ENCODE measurements at places on chromosomes 1 and 21. TPM values are rescaled to one million over a fixed set of nuclear protein-coding genes. Genes with fewer than 3 reads are reported as not detected.

GRCh38 chr1:210681158-210681557 is 352.5 kb downstream of the HHAT start:
- H3K27me3 ChIP-seq: no peaks in the 10 kb centered on the region
- H3K4me3 ChIP-seq: no peak overlapping the region
- H3K27ac ChIP-seq: no peak overlapping the region
- DNase-seq: no peak
- H3K4me1 ChIP-seq: no peaks in the 10 kb centered on the region

DNA sequence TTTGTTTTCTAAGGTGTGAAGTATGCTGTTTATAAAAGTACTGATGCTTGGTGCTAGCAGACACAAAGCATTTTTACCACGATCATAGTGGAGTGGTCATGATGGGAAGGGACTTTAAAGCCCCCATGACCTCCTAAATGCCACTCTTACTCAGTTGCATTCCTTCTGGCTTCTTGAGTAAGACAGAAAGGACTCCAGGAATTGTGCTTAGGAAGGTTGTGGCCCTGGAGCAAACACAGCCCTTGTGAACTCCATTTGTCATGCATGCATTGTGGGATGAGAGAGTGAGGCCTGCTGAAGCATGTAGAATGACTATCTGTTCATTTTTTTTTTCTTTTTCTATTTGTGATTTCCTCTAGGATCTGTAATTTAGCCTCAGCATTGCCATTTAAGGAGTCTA is 34.2 kb downstream of the AK5 start:
- DNase-seq: no peak
- H3K36me3 ChIP-seq: no peaks in the 10 kb centered on the region
- H3K27me3 ChIP-seq: no peaks in the 10 kb centered on the region
- no peak overlapping the region for H3K4me3 ChIP-seq

GRCh38 chr21:36127977-36128376 is 6.9 kb upstream of the CBR3 start:
- peaks cover 12% of the 10 kb centered on the region for H3K4me1 ChIP-seq
- H3K4me3 ChIP-seq: no peak overlapping the region
- no peaks in the 10 kb centered on the region for H3K27me3 ChIP-seq

Gene FCRL4
- polyA plus RNA-seq: not detected

Gene GBP3
- 51.1 TPM for polyA plus RNA-seq
